ENCODE measurements at places on chromosomes 4 and X. TPM values are rescaled to one million over a fixed set of nuclear protein-coding genes. Genes with fewer than 3 reads are reported as not detected.

Gene GPR82
- total RNA-seq = 0.12 TPM

Gene RAB33A
- total RNA-seq = 24.7 TPM

Gene ABCG2
- 0.68 TPM for total RNA-seq

Gene DRP2
- total RNA-seq = 0.69 TPM

Gene BEX5
- total RNA-seq = 1.4 TPM

Data from T-helper 1 cell treated with Interleukin-12 subunit alpha and Interleukin-12 subunit beta and Interleukin-4 antibody, amounts not matched to agents 30 ng/mL and 1 ng/mL, for 36 hours (primary cell).